ENCODE measurements at places on chromosomes 1 and 21.

GRCh38 chr1:110155878-110156522 lies 5.7 kb downstream of the SLC6A17 start:
- DNase-seq = peak; percentile 79
- H3K4me1 ChIP-seq = no peaks in the 10 kb centered on the region
- peaks cover 48% of the 10 kb centered on the region for H3K27me3 ChIP-seq
- H3K4me3 ChIP-seq = no peak overlapping the region
- H3K36me3 ChIP-seq = no peaks in the 10 kb centered on the region

- H3K4me1 ChIP-seq = no peaks in the 10 kb centered on the region
- H3K4me3 ChIP-seq = no peak overlapping the region
- H3K36me3 ChIP-seq = no peaks in the 10 kb centered on the region
These were observed 15.0 kb upstream of the TGFB2 start for GRCh38 chr1:218330043-218330623.

DNA sequence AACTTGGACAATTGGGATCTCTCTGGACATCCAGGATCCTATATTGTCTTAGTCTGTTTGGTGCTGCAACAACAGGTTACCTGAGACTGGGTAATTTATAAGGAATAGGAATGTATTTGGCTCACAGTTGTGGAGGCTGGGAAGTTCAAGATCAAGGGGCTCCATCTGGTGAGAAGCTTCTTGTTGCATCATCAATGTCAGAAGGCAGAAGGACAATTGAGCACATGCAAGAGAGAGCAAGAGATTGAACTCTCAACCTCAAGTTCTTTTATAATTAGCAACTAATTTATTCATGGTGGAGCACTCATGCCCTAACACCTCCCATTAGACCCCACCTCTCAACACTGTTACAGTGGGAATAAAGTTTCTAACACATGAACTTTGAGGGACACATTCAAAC lies 124.7 kb upstream of the ETV3 start:
- H3K27me3 ChIP-seq = peaks cover 2% of the 10 kb centered on the region
- H3K27ac ChIP-seq = no peak overlapping the region
- DNase-seq = no peak
- no peaks in the 10 kb centered on the region for H3K4me1 ChIP-seq

DNA sequence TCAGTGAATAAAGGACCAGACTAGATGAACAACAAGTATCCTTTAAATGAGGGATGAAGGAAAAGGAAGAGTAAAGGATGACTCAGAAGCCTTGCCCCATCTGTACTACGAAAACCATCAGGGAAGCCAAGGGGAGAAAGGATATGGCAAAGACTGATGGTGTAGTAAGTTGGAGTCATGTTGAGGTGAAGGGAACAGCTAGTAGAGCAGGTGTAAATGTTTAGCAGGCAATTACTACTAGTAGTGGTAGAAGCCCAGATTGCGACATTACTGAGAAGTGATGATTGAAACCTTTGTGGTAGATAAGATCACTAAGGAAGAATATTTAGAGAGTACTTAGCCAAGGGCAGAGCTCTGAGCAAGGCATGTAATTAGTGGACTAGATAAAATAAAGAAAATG lies 84.0 kb downstream of the PHTF1 start:
- DNase-seq = no peak
- H3K4me1 ChIP-seq = no peaks in the 10 kb centered on the region
- no peak overlapping the region for H3K27ac ChIP-seq
- H3K27me3 ChIP-seq = no peaks in the 10 kb centered on the region

GRCh38 chr1:36842448-36842847 lies 191.9 kb downstream of the GRIK3 start:
- no peaks in the 10 kb centered on the region for H3K36me3 ChIP-seq
- no peak overlapping the region for H3K4me3 ChIP-seq
- no peak overlapping the region for H3K27ac ChIP-seq
- H3K27me3 ChIP-seq = peaks cover 16% of the 10 kb centered on the region
- H3K4me1 ChIP-seq = no peaks in the 10 kb centered on the region

GRCh38 chr21:44618909-44619308 lies 7.0 kb downstream of the KRTAP10-8 start:
- no peaks in the 10 kb centered on the region for H3K27me3 ChIP-seq
- no peak overlapping the region for H3K4me3 ChIP-seq
- no peaks in the 10 kb centered on the region for H3K4me1 ChIP-seq
- H3K27ac ChIP-seq = peak overlapping the region; percentile 39
- no peak for DNase-seq

DNA sequence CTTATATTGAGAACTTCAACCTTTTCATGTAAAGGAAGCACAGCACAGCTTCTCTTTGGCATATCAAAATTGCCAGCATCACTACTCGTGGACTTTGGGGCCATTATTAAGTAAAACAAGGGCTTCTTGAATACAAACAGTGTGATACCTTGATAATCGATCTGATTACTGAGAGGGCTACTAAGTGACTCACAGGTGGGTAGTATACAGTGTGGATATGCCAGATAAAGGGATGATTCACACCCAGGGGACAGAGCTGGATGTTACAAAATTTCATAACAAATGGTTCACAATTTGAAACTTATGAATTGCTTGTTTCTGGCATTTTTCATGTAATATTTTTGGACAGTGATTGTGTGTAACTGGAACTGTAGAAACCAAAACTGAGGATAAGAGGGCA lies 15.4 kb downstream of the HDAC1 start:
- no peak overlapping the region for H3K4me3 ChIP-seq
- H3K4me1 ChIP-seq = peaks cover 11% of the 10 kb centered on the region
- no peaks in the 10 kb centered on the region for H3K27me3 ChIP-seq
- no peak for DNase-seq
- H3K36me3 ChIP-seq = peaks cover 41% of the 10 kb centered on the region

- no peak overlapping the region for H3K4me3 ChIP-seq
- H3K4me1 ChIP-seq = no peaks in the 10 kb centered on the region
- H3K27me3 ChIP-seq = no peaks in the 10 kb centered on the region
These were observed 80.4 kb downstream of the ADARB1 start for GRCh38 chr21:45154511-45155508.

- H3K36me3 ChIP-seq = peaks cover 45% of the 10 kb centered on the region
- peak overlapping the region; percentile 71 for H3K27ac ChIP-seq
- H3K4me3 ChIP-seq = no peak overlapping the region
- H3K4me1 ChIP-seq = peaks cover 43% of the 10 kb centered on the region
These were observed 56.5 kb downstream of the AHDC1 start for GRCh38 chr1:27547220-27548116.

- no peak overlapping the region for H3K4me3 ChIP-seq
- H3K27me3 ChIP-seq = no peaks in the 10 kb centered on the region
- H3K4me1 ChIP-seq = no peaks in the 10 kb centered on the region
- no peak for DNase-seq
- H3K27ac ChIP-seq = no peak overlapping the region
These were observed 149.5 kb upstream of the RUNX1 start for GRCh38 chr21:35198565-35198964.

DNA sequence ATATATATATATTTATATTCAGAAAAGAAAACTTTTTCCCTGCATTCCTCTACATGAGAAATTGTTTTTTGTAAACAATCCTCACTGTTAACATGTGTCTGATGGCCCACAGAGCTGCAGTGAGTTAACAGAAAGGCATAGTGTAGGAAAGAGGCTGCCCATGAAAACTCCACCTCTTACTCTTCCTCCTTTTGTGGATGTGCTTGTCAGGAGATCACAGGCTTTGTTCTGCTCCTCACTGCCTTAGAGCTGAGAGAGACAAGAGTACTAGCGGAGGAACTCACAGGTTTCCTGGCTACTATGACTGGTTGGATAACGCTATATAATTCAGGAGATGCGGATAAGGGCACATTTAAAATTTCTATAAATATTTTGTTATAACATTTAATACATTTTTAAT lies 200.6 kb downstream of the BRINP3 start:
- no peak overlapping the region for H3K27ac ChIP-seq
- no peak overlapping the region for H3K4me3 ChIP-seq
- no peaks in the 10 kb centered on the region for H3K4me1 ChIP-seq
- H3K36me3 ChIP-seq = no peaks in the 10 kb centered on the region
- no peaks in the 10 kb centered on the region for H3K27me3 ChIP-seq
- no peak for DNase-seq

DNA sequence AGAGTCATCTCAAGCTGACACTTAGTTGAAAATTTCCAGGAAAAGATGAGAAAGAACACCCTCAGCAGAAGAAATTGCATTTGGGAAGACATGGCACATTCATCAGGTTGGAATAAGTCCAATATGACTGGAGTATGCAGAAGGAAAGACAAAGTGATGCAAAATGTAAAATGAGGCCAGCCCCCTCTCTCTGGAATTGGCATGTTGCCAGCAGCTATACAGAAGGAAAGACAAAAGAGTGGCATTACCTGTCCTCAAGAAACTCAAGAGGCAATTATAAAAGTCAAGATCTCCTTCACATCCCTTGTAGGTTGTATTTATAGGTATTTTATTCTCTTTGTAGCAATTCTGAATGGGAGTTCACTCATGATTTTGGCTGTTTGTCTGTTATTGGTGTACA lies 426.3 kb downstream of the AGBL4 start:
- H3K36me3 ChIP-seq = no peaks in the 10 kb centered on the region
- no peak for DNase-seq
- no peaks in the 10 kb centered on the region for H3K4me1 ChIP-seq
- no peak overlapping the region for H3K4me3 ChIP-seq

- DNase-seq = no peak
- H3K4me1 ChIP-seq = no peaks in the 10 kb centered on the region
- H3K27me3 ChIP-seq = peaks cover 4% of the 10 kb centered on the region
- H3K36me3 ChIP-seq = no peaks in the 10 kb centered on the region
- H3K4me3 ChIP-seq = no peak overlapping the region
- H3K27ac ChIP-seq = no peak overlapping the region
These were observed 120.7 kb downstream of the GRIK3 start for GRCh38 chr1:36913484-36914060.

DNA sequence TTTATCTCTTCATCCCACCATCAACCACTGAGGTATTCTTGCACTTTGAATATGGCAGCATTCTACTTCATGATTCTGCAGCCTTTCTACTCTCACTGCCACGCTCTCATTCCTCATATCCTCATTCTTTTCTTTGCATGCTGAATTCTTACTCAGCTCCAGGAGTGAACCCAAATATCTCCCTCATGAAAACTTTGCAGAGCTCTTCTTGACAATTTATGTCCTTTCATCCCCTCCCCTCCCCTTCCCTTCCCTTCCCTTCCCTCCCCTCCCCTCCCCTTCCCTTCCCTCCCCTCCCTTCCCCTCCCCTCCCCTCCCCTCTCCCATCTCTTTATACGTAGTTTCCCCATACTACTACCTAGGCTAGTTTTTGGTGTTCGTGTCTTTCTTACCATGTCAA lies 363.9 kb downstream of the RYR2 start:
- H3K4me3 ChIP-seq = no peak overlapping the region
- no peaks in the 10 kb centered on the region for H3K27me3 ChIP-seq
- H3K4me1 ChIP-seq = no peaks in the 10 kb centered on the region
- DNase-seq = no peak
- no peak overlapping the region for H3K27ac ChIP-seq

- no peak overlapping the region for H3K4me3 ChIP-seq
- DNase-seq = no peak
- no peaks in the 10 kb centered on the region for H3K27me3 ChIP-seq
- H3K36me3 ChIP-seq = no peaks in the 10 kb centered on the region
- H3K27ac ChIP-seq = no peak overlapping the region
These were observed 120.2 kb upstream of the KCNE2 start for GRCh38 chr21:34243562-34243961.

- no peak for DNase-seq
- H3K27me3 ChIP-seq = no peaks in the 10 kb centered on the region
- no peak overlapping the region for H3K27ac ChIP-seq
These were observed 14.7 kb upstream of the CD2 start for GRCh38 chr1:116739371-116740012.

DNA sequence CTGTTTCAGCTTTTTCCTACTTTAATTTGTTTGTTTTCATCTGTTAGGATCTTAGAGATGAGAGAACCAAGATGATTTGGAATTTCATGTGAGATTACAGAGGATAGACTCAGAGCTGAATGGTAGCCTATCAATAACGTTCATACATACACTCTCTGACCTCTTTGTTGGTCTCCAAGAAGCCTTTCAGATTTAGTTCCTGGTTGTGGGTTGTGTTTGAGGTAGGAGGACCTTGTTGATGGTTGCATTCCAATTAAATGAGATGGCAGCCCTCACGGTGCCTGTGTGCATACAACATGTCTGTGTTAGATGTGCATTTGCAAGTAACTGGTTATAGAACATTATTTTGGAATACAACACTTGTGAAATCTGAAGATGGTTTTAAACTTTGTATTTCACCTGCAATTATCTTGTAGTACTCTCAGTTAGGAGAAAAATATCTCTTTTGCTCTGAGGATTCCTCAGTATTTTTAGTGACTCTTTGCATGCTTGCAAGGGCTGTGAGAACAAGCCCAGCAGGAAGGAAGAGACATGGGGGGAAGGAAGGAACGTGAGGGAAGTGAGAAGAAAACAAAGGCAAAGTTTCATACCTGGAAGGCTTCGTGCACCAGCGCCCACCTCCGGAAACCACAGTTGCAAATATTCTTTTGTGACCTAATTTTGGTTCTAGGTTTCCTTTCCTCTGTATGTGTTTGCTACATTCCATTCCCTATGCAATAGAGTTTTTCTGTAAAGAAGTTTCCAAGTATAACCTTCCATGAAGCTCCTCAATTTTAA lies 291.8 kb downstream of the DISC1 start:
- H3K4me1 ChIP-seq = no peaks in the 10 kb centered on the region
- H3K27ac ChIP-seq = peak overlapping the region; percentile 4
- no peaks in the 10 kb centered on the region for H3K27me3 ChIP-seq
- no peak overlapping the region for H3K4me3 ChIP-seq
- H3K36me3 ChIP-seq = no peaks in the 10 kb centered on the region
- DNase-seq = no peak

- H3K4me1 ChIP-seq = no peaks in the 10 kb centered on the region
- H3K4me3 ChIP-seq = no peak overlapping the region
- H3K27ac ChIP-seq = no peak overlapping the region
- H3K27me3 ChIP-seq = no peaks in the 10 kb centered on the region
- DNase-seq = no peak
- peaks cover 38% of the 10 kb centered on the region for H3K36me3 ChIP-seq
These were observed 1.2 kb upstream of the ANGPTL7 start for GRCh38 chr1:11187931-11188330.

DNA sequence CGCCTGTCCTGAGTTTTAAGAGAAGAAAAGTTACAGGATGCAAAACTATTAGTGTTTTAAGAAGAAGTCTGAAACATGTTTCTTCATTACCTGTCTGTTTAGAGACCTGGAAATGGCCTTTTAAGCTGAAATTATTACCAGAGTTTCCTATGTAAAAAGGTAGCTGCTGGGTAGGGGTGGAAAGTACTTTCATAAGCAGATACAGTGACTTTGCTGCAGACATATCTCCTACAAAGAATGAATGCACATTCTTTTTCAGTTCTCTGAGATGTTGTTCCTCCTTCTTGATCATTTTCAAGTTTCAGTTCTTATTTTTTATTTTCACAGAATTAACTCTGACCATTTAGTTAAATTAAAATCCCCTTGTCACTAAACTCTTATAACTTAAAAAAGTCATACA lies 1329.6 kb downstream of the KCNT2 start:
- H3K36me3 ChIP-seq = no peaks in the 10 kb centered on the region
- H3K4me1 ChIP-seq = no peaks in the 10 kb centered on the region
- DNase-seq = no peak
- H3K27ac ChIP-seq = no peak overlapping the region

GRCh38 chr1:83923553-83923952 lies 75.4 kb downstream of the TTLL7 start:
- H3K27me3 ChIP-seq = no peaks in the 10 kb centered on the region
- no peaks in the 10 kb centered on the region for H3K36me3 ChIP-seq
- H3K27ac ChIP-seq = no peak overlapping the region
- H3K4me1 ChIP-seq = peaks cover 11% of the 10 kb centered on the region
- H3K4me3 ChIP-seq = no peak overlapping the region

GRCh38 chr1:205108464-205108863 lies 13.3 kb downstream of the RBBP5 start:
- no peak overlapping the region for H3K27ac ChIP-seq
- DNase-seq = no peak
- peaks cover 92% of the 10 kb centered on the region for H3K36me3 ChIP-seq
- H3K4me3 ChIP-seq = no peak overlapping the region

- no peak overlapping the region for H3K4me3 ChIP-seq
- no peaks in the 10 kb centered on the region for H3K4me1 ChIP-seq
- no peaks in the 10 kb centered on the region for H3K36me3 ChIP-seq
- no peak overlapping the region for H3K27ac ChIP-seq
These were observed 11.4 kb downstream of the DNAJC11 start for GRCh38 chr1:6690186-6690585.
